Smooth muscle cell of the pulmonary artery (primary cell): ENCODE measurements at places on chromosomes 6 and 20. TPM values are rescaled to one million over a fixed set of nuclear protein-coding genes. Genes with fewer than 3 reads are reported as not detected.

The HSPA1L gene
- 1.9 and 2.2 TPM in 2 replicates for total RNA-seq

The ABHD16B gene
- total RNA-seq, result not detected in 2 replicates

The DSP gene
- total RNA-seq, result 11.4 and 13.2 TPM in 2 replicates

The HRH3 gene
- total RNA-seq, result not detected in 2 replicates

The CFAP61 gene
- total RNA-seq, result not detected in 2 replicates

The MTFR2 gene
- 0.33 and 0.46 TPM in 2 replicates for total RNA-seq

The MLIP gene
- 0.26 and 0.40 TPM in 2 replicates for total RNA-seq
